ENCODE measurements at places on chromosomes 6 and 20.

- DNase-seq, result peak; percentile 21
Observed at GRCh38 chr6:110398778-110399177, 16.6 kb downstream of the DDO start.

DNA sequence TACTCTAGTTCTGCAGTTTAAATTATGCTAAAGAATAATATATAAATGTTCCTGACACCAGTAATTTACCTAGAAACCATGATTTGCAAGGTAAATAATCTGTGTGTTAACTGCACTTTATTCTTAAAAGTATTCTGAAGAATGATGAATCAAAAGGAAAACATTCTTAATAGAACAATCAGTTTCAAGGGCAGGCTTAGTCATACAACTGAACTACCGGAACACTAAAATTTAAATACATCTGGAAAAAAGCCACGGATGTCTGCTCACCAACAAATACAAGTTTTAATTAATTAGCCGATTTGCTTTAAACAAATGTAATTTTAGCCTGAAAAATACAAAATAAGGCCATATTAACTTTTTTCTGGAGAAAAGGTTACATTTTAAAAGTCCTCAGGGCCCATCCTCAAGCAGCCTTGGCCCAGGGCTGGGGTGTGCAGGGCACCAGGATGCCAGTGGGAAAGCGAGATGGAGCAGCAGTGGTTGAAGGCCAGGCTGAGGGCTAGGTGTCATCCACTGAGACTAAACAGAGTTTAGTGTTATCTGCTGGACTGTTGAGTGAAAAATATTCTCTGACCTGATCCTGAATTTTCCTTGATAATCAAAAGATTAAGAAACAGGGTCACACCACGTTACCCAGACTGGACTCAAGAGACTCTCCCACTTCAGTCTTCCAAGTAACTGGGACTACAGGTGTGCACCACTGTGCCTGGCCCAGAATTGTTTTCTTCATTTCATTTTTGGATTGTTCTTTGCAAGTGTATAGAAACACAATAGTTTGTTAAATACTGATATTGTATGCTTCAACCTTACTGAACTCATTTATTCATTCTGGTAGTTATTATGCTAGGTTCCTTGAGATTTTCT, 88.2 kb upstream of the DST start:
- DNase-seq, result peak; percentile 74

DNA sequence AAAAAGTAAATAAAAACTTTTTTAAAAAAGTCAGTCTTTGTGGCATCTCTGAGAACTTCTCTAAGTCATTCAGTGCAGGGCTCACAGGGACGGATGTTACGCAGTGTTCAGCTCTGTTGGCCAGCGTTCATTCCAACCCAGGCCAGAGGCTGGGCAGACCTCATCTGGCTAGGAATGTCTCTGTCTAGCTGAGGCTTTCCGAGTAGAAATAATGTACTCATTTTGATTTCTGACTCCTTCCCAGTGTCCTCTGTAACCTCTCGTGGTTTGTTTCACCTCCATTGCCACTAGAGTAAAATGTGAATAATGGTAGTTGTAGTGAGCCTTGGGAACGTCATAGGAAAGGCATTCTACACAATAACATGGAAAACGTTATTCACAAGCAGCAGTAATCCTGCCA, 135.1 kb downstream of the TMEM242 start:
- no peak for DNase-seq

GRCh38 chr6:169005166-169005565, 248.5 kb downstream of the THBS2 start:
- no peak for DNase-seq

DNA sequence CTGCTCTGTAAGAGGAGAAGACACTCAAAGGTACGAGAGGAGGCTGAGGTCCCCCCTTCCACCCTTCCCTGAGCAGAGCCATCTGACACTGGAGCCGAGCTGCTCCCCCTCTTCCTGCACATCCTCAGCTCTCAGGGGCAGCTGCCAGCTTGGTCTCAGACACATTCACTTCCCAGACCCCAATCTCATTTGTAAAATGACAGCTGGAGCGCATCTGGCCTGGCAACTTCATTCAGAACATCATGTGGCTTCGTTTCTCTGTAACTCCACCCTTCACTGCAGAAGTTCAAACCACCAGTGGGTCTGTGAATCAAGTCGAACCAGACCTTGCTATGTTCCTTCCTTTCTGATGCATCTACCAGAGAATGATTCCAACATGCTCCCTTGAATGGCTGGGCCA, 145.6 kb upstream of the CDH4 start:
- no peak for DNase-seq

- DNase-seq, result no peak
Observed at GRCh38 chr20:1462834-1463233, 3.8 kb downstream of the NSFL1C start.

DNA sequence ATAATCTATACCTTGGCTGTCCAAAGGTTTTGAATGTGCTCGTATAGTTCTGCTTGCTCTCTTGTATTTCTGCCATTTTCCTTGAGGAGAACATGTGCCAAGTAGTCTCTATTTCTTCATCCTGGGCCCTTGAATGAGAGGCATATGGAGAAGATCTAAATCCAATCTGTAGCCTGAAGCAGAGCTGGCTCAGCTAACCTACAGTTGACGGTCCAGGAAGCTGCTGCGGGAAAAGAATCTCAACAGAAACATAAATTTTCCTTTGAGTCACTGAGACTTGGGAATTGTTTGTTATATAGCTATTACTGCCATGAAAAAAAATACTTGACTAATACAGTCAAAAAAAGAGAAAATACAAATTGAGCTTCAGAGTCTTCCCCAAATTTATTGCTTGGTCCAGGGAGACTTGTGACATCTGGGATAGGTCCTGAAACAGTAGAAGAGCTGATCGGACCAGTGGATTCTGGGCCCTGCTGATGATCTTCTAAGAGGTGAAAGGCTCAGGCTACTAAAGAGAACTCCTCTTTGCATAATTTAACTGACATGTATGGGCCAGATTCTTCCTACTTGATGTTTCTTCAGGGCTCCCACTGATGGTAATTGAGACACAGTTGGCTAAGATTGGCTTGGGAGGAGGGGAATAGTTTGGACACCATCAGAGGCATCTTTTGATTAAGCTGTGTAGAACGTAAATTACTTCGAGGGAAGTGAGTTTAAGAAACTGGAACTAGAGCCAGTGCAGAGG, 29.9 kb upstream of the PLCB4 start:
- DNase-seq, result peak; percentile 28

- no peak for DNase-seq
Observed at GRCh38 chr6:44682280-44682679, 294.8 kb downstream of the CDC5L start.

- no peak for DNase-seq
Observed at GRCh38 chr6:137804637-137805036, 62.4 kb upstream of the TNFAIP3 start.

- peak; percentile 83 for DNase-seq
Observed at GRCh38 chr6:142696123-142697000, 248.6 kb downstream of the HIVEP2 start.

DNA sequence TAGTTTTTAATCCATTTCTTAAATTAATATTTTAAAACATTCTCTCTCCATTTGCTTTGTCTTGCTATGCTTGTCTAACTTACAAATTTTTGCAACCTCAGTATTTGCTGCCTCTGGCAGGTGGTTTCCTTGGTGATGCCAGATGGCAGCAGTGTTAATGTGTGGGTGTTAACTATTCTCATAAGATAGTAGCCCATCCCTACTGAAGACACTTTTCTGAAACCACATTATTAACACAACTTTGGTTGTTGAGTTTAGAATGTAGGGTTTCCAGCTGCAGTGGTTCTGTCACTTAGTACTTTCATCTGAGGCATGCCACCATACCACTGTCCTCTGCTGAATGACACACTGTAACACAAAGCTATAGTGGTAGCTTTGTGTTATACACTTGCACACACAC, 75.1 kb downstream of the MYO6 start:
- DNase-seq, result no peak

DNA sequence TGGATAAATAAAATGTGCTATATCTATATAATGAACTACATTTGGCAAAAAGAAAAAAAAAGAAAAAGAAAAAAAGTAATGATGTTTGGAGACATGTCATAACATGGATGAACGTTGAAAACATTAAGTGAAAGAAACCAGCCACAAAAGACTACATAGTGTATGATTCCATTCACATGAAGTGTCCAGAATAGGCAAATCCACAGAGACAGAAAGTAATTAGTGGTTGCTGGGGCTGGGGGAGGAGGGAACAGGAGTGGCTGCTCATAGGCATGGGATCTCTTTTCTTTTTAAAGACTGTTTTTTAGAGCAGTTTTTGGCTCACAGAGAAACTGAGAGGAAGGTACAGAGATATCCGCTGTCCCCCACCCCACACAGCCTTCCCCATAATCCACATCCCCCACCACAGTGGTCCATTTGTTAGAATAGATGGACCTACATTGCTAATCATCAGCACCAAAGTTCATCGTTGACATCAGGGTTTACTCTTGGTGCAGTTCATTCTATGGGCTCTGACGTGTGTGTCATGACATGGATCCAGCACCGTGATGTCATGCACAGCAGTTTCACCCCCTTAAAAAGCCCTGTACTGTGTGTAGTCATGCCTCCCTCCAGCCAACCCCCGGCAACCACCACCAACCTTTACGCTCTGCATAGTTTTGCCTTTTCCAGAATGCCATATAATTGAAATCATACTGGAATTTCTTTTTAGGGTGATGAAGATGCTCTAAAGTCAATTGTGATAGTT, 240.9 kb upstream of the RREB1 start:
- DNase-seq, result no peak

DNA sequence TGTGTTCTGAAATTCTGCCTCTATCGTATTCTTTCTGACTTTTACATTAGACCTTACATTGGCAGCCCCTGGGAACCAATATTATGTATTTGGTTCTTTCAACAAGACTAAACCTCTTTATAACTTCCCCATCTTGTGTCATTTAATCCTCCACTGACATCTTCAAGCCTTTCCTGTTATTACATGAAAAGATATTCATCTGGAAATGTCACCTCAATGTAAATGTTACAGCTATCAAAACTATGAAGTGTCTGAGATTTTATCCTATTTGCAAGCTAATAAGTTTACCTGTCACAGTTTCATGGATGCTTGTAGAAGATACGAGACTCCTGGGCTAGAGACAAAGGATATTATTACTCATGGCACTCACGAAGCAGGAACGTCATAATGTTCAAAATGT, 43.9 kb upstream of the NOX3 start:
- no peak for DNase-seq

DNA sequence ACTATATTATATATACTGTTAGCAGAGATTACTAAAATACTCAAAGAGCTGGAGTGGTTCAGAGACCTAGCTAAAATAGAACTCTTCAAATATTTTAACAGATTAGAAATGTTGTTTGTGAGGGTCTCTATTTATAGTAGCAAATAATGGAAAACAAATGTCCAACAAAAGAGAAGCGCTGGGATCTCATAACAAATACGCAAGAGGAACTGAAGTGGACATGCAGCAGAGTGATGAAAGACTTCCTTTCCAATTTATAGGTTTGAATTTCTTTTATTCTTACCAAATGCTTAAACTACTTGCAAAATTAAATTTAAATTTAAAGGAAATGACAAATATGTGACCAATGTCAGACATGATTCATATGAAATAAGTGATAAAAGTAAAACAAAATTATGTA, 49.9 kb downstream of the PIGU start:
- DNase-seq, result no peak

- DNase-seq, result no peak
Observed at GRCh38 chr6:31268836-31269235, 3.1 kb downstream of the HLA-C start.

DNA sequence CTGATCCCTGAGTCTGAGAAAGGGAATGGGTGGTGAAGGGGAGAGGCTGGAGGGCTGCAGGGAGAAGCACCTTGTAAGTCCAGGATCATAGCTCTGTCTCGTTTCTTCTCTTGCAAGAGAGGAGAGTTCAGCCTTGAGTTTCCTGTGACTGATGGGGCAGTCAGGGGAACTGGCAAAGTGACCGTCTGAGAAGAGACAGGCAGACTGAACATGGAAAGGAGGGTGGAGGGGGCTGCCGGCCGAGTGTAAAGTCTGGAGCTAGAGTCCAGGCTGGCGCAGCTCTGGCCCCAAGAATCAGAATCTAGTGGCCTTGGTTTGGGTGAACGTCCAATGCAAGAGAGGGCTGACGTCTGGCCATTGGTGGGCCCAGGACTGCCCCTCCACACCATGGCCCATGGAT, 72.5 kb downstream of the TCP11 start:
- DNase-seq, result no peak

GRCh38 chr6:122726649-122727048, 52.9 kb upstream of the FABP7 start:
- peak; percentile 3 for DNase-seq

GRCh38 chr6:37582306-37582705, 82.6 kb upstream of the CCDC167 start:
- DNase-seq, result peak; percentile 24

DNA sequence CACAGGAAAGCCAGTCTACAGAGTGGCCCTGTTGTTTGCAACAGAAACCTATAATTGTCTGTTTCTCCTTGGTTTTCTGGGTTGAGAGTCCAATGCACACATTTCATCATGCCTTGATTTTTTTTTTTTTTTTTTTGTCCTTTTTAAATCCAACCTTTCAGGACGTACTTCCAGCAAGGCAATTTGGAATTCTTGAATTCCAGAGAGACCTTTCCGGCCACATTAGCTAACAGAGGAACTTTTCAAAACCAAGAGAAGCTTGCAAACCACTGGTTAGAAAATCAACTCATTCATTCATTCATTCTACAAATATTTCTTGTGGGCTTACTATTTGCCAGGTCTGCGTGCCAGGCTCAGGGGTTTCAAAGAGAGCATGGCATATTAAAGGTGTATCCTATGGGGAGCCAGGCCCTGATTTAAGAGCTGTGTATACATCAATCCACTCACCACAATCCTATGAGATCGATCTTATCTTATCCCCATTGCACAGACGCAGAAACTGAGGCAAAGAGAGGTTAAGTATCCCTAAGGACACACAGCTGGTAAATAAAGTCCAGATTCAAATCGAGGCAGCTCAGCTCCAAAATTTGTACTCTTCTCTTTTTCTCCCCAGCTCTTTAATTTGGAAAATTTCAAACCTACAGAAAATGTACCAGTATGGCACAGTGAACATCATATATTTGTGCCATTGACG, 43.0 kb downstream of the EYA2 start:
- no peak for DNase-seq

DNA sequence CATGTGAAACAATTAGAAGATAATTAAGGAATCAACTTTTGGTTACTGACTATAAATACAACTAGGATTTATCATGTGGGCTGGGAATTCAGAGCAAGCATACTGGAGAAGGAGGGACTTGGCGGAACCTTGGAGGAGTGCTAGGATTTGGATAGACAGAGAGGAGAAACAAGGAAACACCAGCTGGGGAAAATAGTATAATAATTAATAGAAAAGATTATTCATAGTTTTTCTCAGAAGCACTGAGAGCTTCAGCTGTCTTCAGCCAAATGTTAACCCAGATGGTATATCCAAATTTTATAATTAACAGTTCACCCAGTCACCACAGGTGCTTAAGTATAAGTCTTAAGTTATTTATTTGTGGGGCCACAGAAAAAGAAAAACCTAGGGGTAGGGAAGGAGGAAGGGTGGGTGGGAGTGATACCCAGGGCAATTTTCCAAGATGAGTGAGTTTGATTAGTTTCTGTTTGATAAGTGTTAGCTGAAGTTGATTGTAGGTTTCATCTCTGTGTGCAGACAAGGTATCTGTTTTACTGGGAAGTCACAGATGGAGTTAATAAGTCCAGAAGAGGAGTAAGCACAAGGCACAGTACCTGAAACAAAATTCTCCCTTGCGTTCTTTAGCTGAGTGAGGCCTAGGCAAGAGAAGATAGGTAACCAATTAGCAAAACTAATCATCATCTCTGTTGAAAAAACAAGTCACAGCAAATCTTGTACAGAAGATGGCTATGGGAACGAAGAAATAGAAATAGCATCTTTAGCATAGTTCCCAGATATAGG, 175.5 kb downstream of the TFAP2B start:
- DNase-seq, result no peak

- peak; percentile 81 for DNase-seq
Observed at GRCh38 chr20:3980260-3981131, 34.9 kb downstream of the RNF24 start.

All from RPMI7951 (cell line).